ENCODE measurements at places on chromosomes 11 and 22. TPM values are rescaled to one million over a fixed set of nuclear protein-coding genes. Genes with fewer than 3 reads are reported as not detected.

DNA sequence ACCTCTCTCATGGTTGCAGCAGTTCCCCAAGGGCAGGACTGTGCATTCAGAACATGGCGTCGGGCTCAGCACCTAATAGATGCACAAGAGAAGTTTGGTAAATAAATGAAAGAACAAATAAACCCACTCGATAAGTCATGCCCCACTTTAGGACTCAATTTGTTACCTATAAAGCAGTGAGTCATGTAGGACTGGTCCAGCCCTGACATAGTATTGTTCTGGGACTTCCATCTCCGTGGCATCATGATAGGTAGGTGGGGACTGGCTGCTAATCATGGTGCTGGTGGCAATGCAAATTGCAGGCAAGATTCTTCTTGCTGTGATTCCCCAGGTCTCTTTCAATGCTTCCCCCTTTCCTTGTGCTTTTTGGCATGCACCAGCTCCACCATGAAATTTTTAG, 118.2 kb upstream of the CSNK2A3 start:
- DNase-seq = no peak

GRCh38 chr22:20155330-20156041, 4.6 kb upstream of the CCDC188 start:
- DNase-seq = no peak

DNA sequence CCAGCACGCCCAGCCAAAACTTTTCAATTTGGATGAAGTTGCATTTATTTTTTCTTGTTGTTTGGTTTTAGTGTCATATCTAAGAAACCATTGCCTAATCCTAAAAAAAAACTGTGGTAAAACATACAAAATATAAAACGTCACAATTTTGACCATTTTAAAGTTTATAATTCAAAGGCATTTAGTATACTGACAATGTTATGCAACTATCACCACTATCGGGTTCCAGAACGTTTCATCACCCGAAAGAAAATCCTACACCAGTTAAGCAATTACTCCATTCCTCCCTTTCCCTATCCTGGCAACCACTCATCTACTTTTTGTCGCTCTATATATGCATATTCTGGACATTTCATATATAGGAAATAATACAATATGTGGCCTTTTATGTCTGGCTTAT, 30.5 kb upstream of the PHOX2A start:
- no peak for DNase-seq

Gene RAG1
- 1.6 TPM for total RNA-seq

DNA sequence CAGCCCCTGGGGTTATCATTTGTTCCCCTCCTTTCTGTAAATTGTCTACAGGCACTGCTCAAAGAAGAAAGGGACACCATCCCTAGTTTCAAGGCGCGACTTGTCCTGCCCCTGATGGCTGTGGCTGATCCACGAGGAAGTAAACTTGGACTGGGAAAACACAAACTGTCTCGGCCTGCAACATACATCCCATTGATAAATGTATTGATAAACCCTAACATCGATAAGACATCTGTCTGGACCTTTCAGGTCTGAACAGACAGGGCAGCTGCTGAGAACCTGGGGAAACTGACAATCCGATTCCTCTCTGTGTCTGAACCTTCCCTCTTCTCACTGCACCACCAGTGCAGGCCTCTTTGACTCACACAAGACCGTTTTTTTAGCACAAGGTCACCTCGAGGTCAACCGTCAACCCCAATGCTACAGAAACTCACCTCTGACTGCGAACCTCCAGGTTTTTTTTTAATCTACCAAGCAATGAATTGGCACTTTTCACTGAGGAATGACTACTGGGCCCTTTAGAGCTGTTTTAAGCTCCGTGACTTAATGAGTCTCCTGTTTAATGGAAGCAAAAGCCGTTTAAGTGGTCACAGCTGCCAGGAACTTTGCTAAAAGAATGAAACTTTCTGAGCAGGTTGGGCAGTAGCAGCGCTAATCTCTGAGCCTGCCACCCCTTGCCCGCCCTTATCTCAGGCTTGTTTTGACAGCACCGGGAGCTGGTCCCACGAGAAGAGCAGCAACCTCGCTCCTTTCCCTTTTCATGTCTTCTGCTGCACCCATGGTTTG, 203.8 kb upstream of the TMEM45B start:
- peak; percentile 53 for DNase-seq

Data from K562 (cell line).